ENCODE measurements at places on chromosomes 6 and 20.

- DNase-seq = no peak
Measured at GRCh38 chr6:117674503-117674902, 766 bp upstream of the NUS1 start.

DNA sequence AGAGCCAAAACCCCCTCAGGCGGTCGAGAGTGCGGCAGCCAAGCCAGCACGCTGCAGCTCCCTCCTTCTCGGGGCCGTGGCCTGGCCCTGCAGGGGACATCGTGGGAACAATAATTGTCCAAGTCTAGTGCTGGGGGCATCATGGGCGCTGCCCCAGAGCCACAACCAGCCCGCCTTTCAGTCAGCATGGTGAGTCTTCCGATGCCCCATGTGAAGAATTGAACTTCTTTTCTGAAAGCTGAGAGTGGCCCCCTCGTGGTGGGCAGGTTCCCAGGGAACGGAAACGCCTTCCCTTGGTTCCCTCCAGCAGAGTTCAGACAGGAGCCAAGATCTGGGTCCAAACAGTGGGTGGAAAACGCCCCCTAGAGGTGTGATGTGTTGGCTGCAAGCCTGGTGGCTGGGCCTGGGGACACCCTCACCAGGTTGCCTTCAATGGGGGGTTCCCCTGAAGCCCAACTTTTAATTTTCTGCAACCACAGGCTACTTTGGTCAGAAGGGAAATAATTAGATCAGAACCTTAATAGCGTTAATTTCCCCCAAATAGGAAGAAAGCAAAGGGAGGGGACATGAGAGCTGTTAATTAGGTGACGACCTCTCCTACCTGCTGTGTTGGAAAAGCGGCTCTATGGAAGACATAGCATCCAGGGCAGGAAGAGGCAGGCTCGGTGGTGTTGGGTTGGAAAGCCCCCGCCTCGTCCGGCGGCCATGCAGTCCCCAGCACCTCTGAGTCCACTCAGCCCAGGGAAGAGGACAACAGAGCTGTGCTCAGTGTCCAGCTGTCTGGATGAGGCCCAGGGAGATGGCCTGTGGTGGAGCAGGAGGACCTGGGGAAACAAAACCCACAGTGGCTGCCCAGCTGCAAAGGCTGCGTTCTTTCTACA lies 4.7 kb upstream of the MRGBP start:
- peak; percentile 89 for DNase-seq

- no peak for DNase-seq
Measured at GRCh38 chr20:62780204-62780603, 16.1 kb upstream of the MRGBP start.

DNA sequence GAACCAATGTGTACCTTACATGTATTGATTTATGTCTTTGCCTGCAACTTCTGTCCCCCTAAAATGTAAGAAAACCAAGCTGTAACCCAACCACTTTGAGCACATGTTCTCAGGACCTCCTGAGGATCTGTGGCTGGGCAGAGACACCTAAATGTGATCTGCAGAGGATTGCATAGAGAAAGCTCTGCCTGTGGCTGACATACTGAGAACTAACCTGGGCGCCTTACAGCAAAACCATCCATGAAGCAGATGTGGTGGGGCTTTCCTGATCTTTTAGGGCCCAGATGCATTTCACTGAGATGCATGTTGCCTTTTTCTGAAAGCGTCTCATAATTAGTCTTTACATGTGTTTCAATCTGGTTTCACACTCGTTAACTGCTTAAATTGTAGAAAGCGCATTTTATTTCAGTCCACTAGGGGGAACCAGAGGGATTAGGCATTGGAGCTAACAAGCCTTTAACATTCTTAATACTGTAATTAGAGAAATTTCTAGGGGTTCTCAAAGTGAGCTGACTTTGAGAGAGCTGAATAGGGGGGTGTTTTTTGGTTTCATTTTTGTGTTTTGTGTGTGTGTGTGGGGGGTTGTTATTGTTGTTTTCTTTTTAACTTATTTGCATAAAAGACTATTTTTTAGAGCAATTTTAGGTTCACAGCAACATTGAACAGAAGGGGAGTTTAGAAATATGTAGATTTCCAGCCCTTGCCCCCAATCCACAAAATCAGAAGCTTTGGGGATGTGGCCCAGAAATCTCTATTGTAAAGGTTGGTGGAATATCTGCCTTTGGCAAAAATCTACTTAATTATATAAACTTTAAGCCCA lies 50.9 kb upstream of the FAM184A start:
- peak; percentile 80 for DNase-seq

DNA sequence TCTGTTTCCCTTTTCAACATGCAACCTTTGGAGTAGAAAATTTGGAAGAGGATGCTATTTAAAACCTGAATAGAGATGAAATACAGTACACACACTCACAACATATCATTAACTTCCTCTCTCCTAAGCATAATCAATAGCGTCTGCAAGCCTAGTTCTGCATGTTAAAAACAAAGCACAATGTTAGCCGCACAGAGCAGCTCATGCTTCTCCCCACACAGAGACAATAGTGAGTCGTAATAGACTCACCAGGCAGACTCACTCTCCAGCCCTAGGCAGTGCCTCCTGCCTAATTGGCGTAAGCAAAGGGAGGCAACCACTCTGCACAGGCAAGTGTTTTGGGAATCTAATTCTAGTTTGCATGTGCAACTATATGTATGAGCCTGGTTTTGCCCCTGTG lies 45.8 kb upstream of the ARID1B start:
- no peak for DNase-seq

- no peak for DNase-seq
Measured at GRCh38 chr6:22135395-22135794, 161.4 kb downstream of the PRL start.

- DNase-seq = no peak
Measured at GRCh38 chr6:169620171-169621130, 81.4 kb downstream of the WDR27 start.

DNA sequence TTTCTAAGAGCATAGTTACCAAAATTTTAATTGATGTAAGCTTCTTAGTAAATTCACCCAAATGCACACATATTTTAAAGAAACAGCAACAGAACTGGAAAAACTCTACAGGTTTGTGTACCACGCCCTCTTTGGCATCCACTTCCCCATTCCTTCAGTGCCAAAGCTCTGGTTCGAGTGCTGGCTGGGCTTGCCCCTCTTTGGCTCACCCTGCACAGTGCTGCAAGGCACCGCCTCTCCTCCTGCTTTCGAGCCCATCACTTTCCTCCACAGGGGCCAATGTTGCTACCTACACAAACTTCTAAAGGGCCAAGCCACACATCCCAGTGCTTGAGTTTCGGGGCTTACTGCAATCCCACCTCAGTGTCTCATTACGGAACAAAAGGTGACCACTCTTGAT lies 9.6 kb downstream of the LRP11 start:
- DNase-seq = no peak

- no peak for DNase-seq
Measured at GRCh38 chr20:20611167-20611566, 101.3 kb downstream of the RALGAPA2 start.

DNA sequence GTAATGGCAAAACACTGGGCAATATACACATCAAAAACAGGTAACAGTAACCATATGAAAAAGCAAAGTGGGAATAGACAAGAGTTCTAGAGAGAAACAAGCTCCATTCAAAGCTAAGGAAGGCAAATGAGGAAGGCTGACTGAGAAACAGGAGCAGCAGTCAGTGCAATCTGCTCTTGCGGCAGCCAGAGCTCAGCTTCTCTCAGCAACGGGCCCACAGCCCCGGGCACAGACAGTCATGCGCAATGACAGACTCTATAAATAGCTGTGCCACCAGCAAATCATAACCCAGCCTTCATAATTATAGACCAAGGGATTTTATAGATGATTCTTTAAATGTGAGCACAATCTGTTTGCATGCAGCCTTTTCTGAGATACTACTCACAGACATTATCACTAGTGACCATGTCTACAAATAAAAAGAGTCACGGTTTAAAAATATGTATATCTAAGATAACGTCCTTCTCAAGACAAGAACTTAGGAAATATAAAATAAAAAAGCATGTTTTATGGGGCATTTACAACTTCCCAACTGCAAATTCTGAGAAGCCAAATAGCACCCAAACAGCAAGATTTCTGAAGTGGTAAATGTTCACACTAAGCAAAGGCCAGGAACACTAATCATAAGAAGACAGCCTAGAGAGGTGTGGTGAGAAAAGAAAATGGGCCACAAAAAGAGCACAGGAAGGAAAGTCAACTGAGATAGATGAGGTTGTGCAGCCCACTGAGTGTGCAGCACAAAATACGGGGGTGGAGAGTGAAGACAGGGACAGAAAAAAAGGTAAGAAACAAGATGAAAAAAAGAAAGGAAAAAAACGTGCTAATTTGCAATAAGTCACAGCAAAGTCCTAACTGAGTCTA lies 39.9 kb upstream of the BEND6 start:
- DNase-seq = peak; percentile 49

- no peak for DNase-seq
Measured at GRCh38 chr20:25083141-25083772, 1.3 kb upstream of the VSX1 start.

DNA sequence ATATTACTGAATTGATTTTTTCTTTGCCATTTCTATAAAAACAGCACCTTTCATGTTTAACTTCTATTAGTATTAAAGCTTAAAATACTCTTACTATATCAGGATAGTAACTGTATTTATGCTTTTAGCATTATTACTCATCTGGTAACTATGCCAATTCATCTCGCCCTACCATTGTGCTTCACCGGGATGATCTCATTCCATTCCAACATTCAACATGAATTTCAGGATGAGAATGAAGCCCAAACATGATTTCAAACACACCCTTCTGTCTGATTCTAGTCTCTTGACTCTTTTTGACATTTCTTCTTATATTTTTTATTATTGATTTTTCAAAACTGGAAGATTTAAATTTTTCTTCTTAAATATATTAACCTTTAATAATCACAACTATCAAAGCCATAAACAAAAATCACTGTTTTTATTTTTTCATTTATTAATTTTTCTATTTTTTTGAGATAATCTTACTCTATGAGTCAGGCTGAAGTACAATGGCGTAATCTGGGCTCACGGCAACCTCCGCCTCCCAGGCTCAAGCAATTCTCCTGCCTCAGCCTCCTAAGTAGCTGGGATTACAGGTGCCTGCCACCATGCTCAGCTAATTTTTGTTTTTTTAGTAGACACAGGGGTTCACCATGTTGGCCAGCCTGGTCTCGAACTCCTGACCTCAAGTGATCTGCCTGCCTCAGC lies 46.7 kb downstream of the GJA1 start:
- DNase-seq = no peak

- no peak for DNase-seq
Measured at GRCh38 chr6:3423439-3424184, 33.2 kb downstream of the SLC22A23 start.

DNA sequence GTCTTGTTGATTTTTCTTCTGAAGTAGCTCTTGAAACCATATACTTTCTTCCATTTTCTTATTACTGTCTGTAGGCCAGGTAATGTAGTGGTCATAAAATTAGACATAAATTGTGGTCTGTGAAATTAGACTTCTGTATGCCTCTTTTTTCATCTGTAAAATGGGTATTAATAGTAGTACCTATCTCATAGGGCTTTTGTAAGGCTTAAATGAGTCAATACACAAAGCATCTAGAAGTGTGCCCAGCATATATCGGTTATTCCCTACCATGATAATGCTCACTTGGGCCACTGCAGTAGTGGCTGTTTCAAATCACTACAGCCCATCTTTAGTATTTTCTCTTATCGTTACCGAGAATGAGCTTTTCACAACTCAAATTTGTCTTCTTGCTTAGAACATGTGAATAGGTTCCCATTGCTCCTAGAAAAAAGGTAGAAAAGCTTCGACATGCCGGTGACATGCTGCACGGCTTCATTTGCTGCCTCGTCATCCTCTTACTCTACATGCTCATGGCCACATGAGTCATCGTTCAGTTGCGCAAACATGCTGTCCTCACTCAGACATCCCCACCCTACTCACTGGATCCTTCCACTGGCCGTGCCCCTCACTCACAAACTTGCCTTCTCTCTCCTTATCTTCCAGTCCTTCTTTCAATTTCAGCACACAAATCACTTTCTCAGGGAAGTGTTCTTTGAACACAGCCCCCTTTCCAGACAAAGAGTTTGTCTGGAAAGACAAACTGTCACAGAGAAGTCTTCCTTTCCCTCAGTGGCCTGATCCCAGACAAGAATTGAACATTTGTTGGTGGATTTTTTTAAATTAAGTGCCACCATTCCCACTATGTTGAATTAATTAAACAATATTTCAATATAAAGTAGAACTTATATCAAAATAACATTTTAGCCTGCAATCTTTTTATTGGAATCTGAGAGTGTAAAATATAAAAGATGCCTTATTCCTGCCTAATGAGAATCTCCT lies 32.2 kb upstream of the ERVFRD-1 start:
- peak; percentile 76 for DNase-seq

- no peak for DNase-seq
Measured at GRCh38 chr6:157685596-157686280, 137.3 kb upstream of the SNX9 start.

- DNase-seq = no peak
Measured at GRCh38 chr20:53488775-53489272, 104.8 kb downstream of the ZNF217 start.

GRCh38 chr20:49247792-49248191 lies 28.6 kb downstream of the DDX27 start:
- DNase-seq = peak; percentile 72
